Dermis blood vessel endothelial cell (primary cell): ENCODE measurements at places on chromosomes 7 and 10. TPM values are rescaled to one million over a fixed set of nuclear protein-coding genes. Genes with fewer than 3 reads are reported as not detected.
A peak's percentile ranks its signal among the peaks of the same experiment; 100 is the strongest.

DNA sequence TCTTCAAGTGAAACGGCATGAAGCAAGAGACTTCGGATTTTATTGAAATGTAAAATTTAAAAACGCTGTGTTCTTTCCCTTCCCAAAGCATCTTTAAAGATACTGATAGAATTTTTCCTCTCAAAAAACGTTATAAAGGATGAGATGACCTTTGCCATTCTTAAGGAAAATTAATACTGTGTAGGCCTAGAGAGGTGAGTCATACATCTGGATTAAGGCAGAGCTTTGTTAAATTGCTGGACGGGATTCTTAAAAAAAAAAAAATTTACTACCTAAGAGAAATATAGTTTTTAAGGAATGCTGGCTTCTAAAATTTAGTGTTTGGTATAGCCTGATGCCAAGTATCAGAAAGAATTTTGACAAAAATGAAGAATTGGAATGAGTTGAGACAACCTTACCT lies 6.3 kb upstream of the HBP1 start:
- no peak for DNase-seq

GRCh38 chr10:67837541-67838314 lies at the start of gene DNAJC12:
Gene DNAJC12, minus strand, starts transcription at chr10:67838188. Its CDS starts 177 bp downstream, at chr10:67838011.
- peak; percentile 69 for DNase-seq

DNA sequence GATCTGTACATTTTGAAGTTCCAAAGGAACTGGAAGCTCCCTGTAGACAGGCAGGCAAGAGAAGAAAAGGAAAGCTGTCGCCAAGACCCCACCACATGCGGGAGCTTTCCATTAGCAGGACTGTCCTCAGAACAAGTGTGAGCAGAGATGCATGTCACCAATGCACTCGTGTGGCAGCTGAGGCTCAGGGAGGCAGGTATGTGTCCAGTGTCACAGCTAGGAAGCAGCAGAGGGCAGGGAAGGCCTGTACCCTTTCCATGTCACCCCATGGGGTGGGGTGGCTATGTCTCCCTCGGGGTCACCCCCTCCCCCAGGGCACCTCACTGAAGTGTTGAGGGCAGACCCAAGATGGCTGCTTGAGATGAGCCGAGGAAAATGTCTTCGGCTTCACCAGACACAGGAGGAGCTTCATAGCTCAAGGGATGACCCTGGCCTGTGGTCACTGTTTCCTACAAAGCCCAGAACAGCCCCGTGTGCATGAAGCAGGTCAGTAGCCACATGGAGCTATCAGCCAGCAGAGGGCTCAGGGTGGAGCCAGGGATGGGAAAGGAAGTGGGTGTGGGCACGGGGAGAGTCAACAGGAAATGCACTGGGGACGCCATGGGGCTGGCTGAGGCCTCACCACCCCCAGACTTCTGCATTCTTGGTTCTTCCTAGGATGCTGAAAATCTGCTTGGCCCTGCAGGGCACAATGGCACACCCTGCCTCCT lies 96.6 kb downstream of the FAM53B start:
- peak; percentile 58 for DNase-seq

DNA sequence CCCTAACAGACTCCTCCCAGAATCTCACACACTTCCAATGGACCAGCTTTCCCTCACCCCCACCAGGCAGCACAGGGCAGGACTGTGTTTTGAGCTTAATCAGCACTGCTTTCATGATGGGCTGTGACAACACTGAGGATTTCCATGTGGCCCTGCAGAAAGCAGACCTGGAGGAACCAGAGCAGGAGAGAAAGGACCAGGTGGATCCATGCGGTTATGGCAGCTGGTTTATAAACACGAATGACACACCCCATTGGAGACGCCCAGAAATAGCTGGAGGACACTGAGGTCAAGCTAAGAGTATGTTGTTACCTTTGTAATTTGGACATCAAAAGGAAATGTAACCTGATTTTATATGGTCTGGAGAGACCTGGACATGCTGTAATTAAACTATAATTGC lies 31.7 kb upstream of the HERPUD2 start:
- DNase-seq, result no peak

DNA sequence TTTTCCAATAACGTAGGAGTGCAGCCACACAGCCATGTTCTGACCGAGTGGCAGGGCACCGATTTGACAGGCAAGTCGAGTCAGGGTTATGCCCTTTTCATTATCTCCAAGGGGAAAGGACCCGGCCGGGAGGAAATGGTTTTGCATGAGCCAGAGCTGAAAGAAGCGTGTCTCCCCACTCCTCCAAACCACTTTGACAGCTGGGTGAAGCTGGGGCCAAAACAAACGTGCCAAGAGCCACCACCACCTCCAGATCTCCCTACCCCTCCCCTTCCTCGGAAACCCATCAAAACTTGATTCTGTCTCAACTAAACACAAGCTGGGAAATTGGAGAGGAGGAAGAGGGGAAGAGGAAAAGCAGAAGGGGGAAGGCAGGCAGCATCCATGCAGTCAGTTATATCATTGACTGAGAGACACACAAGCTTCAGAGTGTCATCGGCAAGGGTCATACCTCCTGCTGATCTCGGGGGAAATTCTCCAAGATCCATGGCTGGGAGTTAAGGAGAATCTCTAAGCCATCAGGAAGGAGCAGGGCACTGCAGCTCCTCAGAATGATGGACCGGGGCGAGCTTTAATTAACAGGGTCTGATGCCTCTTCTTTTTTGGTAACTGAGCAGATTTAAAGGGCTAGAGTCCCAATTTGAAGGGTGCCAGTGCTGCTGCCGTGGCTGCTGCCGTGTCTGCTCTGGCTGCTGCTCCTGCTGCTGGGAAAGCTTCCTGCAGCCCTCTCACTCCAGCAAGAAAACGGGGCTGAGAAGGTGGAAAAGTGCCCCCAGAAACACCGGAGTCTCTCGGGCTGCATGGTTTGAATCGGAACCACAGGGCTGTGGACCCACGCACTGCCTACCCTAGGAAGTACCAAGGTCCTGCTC lies 34.7 kb upstream of the CALN1 start:
- DNase-seq, result no peak

- DNase-seq, result peak; percentile 72
These were observed 102.3 kb downstream of the JAZF1 start for GRCh38 chr7:28078036-28078901.

GRCh38 chr7:3176112-3177000 lies 124.7 kb upstream of the SDK1 start:
- no peak for DNase-seq

DNA sequence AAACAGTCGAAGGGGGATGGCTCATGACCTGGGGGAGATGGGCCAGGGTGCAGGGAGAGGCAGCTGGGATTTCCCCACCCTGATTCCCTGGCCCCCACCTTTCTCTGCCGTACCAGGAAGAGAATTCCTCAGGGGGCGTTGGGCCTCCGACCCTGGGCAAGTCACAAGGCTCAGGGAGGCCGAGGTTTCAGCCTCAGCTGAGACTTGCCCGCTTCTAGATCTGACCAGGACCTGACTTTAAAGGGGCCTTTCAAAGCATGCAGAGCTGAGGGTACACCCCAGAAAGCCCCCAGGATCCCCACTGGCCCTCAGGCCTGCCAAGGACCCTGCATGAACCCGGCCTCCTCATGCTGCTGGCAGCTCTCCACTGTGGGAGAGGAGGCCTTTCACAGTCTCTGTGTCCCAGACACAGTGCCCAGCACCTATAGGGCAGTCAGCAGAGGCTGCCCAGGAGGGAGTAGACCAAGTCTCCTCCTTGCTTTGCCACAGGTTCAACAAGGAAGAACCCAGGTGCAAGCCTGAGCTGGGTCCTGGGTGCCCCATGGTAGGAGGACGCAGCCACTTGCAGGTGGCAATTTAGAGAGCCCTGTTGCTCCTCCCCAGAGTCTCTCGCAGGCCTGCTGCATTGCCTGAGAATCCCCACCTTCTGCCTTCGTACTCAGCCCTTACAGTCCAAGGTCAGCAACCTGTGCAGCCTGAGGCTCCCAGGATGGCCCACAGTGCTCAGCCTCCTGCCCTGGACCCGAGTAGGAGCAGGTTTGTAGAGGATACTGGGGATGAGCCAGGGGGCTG lies 89.3 kb downstream of the CHST15 start:
- no peak for DNase-seq

DNA sequence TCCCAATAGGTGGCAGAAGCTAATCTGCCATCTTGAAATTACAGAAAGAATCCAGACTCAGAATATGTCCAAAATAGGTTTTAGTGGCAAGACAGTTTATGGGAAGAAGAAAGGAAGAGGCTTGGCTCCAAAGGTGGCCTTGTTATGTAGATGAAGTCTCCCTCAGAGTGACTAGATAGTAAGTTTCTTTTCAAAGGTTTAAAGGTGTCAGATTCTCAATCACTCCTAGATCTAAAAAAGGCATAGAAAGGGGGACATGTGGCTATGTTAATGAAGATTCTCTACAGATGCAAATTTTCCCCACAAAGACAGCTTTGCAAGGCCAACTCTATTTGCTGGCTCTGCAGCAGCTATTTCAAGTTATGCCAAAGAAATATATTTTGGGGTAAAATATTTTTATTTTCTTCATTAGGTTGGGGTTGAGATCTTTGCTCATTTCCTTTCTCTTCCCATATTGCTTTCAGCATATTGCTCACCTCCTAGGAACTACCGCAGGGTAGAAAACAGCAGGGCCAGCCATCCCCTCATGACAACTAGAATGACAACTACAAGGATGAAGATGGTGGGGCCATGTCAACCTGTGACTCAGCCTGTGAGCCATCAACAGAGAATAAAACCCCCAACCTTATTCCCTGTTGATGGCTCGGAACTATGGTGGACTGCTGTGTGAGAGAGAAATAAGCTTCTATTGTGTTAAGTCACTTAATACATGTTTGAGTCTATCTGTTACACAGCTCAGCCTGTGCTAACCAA lies 274.0 kb upstream of the GALNT17 start:
- DNase-seq, result no peak

- DNase-seq, result no peak
These were observed 137.6 kb upstream of the THSD7A start for GRCh38 chr7:11969643-11970042.

DNA sequence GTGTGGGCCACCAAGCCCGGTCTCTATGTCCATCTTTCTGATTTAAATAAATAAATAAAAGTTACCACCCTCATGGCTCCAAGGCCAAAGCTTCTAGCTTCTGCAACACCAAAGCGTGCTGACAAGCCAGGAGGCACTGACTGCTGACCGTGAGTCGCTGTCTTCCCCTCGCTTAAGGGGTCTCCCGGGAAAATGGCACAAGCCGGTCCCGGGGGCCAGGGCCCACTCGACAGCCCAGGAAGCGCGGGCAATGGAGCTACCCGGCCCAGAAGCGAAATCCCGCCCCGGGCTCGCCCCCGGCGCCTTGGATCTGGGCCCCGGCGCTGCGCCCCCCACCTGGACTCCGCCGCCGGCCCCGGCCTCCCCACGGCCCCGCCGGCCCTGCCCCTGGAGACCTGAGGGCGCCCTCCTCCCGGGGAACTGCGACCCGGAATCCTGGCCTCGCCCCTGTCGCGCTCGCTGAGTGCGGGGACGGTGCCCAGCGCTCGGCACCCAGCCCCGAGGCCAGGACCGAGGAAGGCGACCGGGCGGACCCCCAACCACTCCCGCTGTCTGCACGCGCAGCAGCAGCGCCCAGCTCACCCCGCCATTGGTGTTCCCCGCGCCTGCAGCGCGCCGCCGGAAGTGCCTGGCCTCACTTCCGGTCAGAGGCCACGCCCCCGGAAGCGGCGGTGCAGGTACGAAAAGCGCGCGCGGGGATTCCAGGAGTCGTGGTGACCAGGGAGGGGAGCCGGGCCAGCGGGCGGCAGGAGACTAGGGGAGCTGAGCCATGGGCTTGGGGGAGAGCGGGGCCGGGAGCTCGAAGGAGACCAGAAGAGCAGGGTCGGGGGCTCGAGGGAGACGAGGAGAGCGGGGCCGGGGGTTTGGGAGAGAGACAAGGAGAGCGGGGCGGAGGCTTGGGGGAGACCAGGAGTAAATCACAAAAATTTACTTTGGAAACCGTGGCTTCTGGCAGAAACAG lies at the start of the genes MRM2 and NUDT1:
Gene MRM2, minus strand, starts transcription at position 626 of the 961 bp plus-strand sequence. Its CDS starts 36 bp downstream, at position 590.
Gene NUDT1, plus strand, starts transcription at position 647 of the 961 bp plus-strand sequence. CDS start 2,349 bp downstream, outside the sequence.
- DNase-seq, result peak; percentile 79

- no peak for DNase-seq
These were observed 40.1 kb downstream of the TACR2 start for GRCh38 chr10:69376662-69377061.

GRCh38 chr10:28905371-28905770 lies 228.1 kb downstream of the BAMBI start:
- DNase-seq, result no peak

GRCh38 chr7:47379629-47380324 lies 202.1 kb downstream of the TNS3 start:
- DNase-seq, result no peak

DNA sequence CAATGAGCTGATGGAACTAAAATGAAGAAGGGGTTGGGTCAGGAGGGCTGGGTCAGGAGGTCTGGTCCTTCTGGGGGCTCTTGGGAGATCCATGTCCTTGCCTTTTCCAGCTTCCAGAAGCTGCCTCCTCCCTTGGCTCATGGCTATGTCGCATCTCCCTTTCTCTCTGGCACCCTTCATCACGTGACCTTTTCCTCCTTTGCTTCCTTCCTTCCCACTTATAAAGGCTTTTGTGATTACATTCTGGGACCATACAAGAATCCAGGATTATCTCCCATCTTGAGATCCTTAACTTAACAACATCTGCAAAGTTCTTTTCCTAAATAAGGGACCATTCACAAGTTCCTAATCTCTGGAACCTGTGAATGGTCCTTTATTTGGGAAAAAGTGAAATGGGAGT lies 290.2 kb downstream of the GALNT17 start:
- no peak for DNase-seq

DNA sequence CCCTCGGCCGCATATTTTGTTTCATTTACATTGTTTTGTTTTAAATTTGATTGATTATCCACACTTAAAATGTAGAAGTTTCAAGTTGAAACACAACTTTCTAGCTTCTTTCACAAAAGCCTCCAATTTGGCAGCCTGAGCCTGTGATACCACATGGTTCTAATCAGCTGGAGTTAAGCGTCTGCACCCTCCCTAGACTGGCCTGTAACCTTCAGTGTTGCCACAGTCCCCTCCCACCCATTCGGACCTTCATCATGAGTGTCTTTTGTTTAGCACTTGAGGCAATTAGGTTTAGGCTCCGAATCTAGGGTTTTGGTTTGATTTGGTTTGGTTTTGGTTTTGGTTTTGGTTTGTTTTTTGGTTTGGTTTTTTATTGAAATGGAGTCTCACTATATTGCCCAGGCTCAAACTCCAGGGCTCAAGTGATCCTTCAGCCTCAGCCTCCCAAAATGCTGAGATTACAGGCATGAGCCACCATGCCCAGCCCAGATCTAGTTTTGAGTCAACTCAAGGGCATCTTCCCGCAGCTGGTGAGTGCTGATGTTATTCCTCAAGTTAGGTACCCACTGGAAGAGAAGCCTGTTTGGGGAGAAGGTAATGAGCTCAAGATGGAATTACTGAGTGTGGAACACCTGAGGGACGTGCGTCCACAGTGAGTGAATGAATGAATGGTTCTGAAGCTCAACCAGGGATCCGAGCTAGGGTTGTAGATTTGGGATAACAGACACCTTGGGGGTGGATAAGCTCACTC lies 201.4 kb downstream of the HECW1 start:
- no peak for DNase-seq

GRCh38 chr7:24138343-24138742 lies 145.6 kb upstream of the NPY start:
- no peak for DNase-seq

GRCh38 chr7:20561466-20561865 lies 54.0 kb upstream of the ABCB5 start:
- peak; percentile 88 for DNase-seq

Gene CLCN1
- total RNA-seq, result not detected in 2 replicates

Gene LRRC27
- 6.0 and 10.9 TPM in 2 replicates for total RNA-seq

Gene ZNF239
- total RNA-seq, result 0.51 and 0.84 TPM in 2 replicates

Gene HEPACAM2
- not detected in 2 replicates for total RNA-seq

Gene RAB11FIP2
- total RNA-seq, result 11.1 TPM in 2 replicates

Gene CARD11
- total RNA-seq, result 1.1 and 1.4 TPM in 2 replicates

Gene ELMO1
- total RNA-seq, result 68.5 and 109 TPM in 2 replicates

Gene DNA2
- total RNA-seq, result 8.7 and 11.6 TPM in 2 replicates

Gene CCL24
- not detected in 2 replicates for total RNA-seq

Gene SUN3
- total RNA-seq, result not detected in 2 replicates
